ENCODE measurements at places on chromosomes 6 and 20.

DNA sequence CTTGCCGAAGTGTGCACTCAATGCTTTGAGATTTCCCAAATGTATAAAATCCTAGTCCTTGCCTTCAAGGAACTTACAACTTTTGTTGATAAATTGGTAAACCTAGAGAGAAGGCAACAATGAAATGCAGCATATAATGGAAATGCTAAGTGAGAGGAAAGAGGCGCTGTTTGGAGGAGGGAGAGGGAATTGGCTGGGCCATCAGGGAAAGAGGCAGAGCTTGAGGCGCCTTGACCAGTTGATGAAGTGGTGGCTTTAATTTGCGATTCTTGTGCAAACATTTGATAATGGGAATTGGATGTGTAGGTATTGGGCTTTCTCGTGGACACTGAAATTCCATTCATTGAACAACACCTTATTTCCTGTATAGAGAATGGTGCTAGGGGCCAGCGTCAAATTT is 1.9 kb upstream of the CDYL start:
- DNase-seq = no peak

DNA sequence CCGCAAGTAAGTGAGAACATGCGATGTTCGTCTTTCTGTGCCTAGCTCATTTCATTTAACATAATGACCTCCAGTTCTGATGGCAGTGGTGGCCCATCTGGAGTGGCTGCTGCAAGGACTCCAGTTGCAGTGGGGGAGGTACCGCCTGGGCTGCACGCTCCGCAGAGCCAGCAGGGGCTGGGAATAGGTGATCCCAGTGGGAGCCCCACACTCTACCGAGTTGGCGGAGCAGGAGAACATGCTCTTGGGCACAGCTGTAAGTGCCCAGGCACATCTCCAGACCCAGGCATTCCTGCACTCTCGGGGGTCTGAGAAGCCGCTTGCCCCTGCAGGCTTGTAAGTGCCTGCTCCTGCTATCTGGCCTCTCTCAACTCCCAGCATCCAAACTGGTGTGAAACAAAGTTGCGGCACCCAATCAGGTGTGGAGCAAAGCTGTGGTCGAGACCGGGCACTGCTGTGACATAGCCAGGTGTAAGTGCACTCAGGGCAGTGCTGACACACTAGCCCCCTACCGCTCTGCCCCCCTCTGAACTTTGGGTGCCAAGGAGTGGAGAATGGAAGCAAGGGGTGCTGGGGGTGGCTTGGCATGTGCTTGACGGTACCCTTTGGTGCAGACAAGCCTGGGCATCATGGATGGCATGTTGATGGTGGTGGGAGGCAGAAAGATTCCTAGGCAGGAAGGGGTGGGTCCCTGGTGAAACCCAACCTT is 130.2 kb downstream of the HTR1B start:
- no peak for DNase-seq

DNA sequence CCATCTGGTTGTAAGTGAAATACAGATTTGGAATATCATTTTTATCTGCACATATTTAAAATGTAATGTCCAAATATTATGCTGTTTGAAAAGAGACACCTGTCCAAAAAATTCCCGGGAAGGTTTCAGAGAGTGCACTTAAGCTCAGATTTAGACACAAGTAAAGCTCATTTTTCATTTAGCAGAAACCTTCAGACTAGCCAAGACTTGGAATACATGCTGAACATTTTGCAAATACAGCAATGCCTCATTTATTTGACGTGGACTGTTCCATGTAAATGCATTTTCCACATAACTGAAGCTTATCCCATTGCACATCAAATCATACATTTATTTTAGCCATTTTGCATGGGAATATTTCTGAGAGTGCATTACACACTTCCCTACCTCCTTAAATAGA is 280.7 kb downstream of the ZNF217 start:
- no peak for DNase-seq

- peak; percentile 31 for DNase-seq
These were observed 984 bp downstream of the TNFRSF21 start for GRCh38 chr6:47308552-47309290.

DNA sequence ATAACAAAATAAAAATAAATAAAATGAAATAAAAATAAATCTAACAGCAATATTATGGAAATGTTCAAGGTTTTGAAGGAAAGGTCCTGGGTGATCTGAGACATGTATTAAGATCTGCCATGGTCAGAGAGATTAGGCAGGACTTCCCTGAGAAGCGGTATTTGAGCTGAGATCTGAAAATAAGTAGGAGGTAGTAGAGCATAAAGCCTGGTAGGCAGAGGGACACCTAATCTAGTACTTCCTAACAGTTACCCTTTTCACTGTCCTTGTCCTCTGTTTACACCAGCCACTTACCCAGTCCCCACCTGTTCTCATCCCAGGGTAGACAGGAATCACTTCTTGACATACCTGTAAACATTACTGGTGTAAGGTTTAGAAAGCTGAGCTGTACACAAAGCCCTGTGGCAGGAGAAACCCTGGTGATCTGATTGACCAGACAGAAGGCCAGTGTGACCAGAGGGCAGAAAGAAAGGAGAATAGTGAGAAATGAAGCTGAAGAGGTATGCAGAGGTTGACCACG is 8.3 kb upstream of the ZNF318 start:
- DNase-seq = no peak
